Mesenchymal stem cell (in vitro differentiated cells and primary cell): ENCODE measurements at places on chromosomes 3 and 15.

GRCh38 chr3:66795365-66795764, 202.7 kb upstream of the KBTBD8 start:
- peaks cover 8% of the 10 kb centered on the region for H3K4me1 ChIP-seq
- no peaks in the 10 kb centered on the region for H3K36me3 ChIP-seq
- H3K27me3 ChIP-seq: no peaks in the 10 kb centered on the region
- H3K4me3 ChIP-seq: peak overlapping the region; percentile 33
- H3K27ac ChIP-seq: no peak overlapping the region

DNA sequence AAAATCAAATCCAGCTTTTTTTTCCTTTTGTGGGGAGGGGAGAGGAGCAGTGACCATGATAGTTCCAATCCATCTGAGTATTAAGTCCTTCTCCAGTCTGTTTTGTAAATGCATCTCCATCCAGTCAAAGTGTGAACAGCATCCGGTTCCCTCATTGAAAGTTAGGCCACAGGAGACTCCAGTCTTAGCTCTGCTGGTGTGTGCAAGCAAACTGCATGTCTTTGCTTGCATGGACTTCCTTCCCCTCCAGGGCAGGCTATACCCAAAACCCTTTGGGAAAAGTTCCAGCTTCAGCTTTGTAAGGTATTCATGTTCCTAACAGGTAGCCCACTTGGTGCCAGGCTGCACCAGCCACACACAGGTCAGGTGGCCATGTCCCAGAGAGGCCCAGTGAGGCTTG, 3.1 kb upstream of the MAN2C1 start:
- H3K27me3 ChIP-seq: no peaks in the 10 kb centered on the region
- H3K4me3 ChIP-seq: no peak overlapping the region
- peaks cover 64% of the 10 kb centered on the region for H3K36me3 ChIP-seq
- DNase-seq: no peak
- H3K27ac ChIP-seq: no peak overlapping the region

GRCh38 chr15:67303490-67304363, 49.1 kb downstream of the IQCH start:
- no peaks in the 10 kb centered on the region for H3K27me3 ChIP-seq
- no peak overlapping the region for H3K4me3 ChIP-seq
- no peaks in the 10 kb centered on the region for H3K4me1 ChIP-seq

- H3K36me3 ChIP-seq: peaks cover 27% of the 10 kb centered on the region
- no peak overlapping the region for H3K27ac ChIP-seq
- peak; percentile 71 for DNase-seq
- no peak overlapping the region for H3K4me3 ChIP-seq
These were observed 5.5 kb downstream of the AP3S2 start for GRCh38 chr15:89888214-89888804.

- no peaks in the 10 kb centered on the region for H3K27me3 ChIP-seq
- no peaks in the 10 kb centered on the region for H3K36me3 ChIP-seq
- no peak overlapping the region for H3K4me3 ChIP-seq
These were observed 89.9 kb upstream of the MITF start for GRCh38 chr3:69649120-69650065.

DNA sequence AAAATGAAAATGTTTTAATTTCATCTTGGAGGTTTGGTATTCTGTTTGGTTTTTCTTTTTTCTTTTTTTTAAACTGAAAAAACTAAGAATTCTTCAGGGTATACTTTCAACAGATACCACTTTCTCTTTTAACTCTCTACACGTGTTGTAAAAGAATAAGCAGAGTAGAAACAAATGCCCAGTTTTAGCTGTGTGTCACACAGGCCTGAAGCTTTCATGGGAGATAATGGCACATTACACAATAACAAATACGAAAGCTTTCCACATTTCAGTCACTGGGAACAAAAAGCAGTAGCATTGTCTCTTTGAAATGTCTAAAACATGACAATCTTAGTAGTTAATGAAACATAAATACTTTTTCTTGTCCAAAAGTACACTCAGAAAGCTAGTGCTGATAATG, 818.5 kb downstream of the TBL1XR1 start:
- no peaks in the 10 kb centered on the region for H3K27me3 ChIP-seq
- H3K4me1 ChIP-seq: no peaks in the 10 kb centered on the region
- no peak for DNase-seq
- no peaks in the 10 kb centered on the region for H3K36me3 ChIP-seq
- no peak overlapping the region for H3K4me3 ChIP-seq
- no peak overlapping the region for H3K27ac ChIP-seq

- H3K36me3 ChIP-seq: no peaks in the 10 kb centered on the region
- no peaks in the 10 kb centered on the region for H3K27me3 ChIP-seq
- no peak overlapping the region for H3K4me3 ChIP-seq
- peaks cover 12% of the 10 kb centered on the region for H3K4me1 ChIP-seq
- peak; percentile 94 for DNase-seq
These were observed 377.0 kb downstream of the GAP43 start for GRCh38 chr3:116000311-116000710.

- H3K27ac ChIP-seq: peak overlapping the region; percentile 57
- H3K27me3 ChIP-seq: no peaks in the 10 kb centered on the region
These were observed 7.8 kb upstream of the KIF7 start for GRCh38 chr15:89662893-89663626.

GRCh38 chr15:65907661-65908060, 38.4 kb downstream of the RAB11A start:
- H3K27me3 ChIP-seq: no peaks in the 10 kb centered on the region
- H3K4me3 ChIP-seq: no peak overlapping the region
- H3K4me1 ChIP-seq: peaks cover 5% of the 10 kb centered on the region
- H3K36me3 ChIP-seq: peaks cover 55% of the 10 kb centered on the region

GRCh38 chr3:178259703-178260102, 276.5 kb upstream of the KCNMB2 start:
- H3K27ac ChIP-seq: no peak overlapping the region
- no peaks in the 10 kb centered on the region for H3K27me3 ChIP-seq
- H3K4me1 ChIP-seq: no peaks in the 10 kb centered on the region
- H3K4me3 ChIP-seq: no peak overlapping the region

GRCh38 chr3:29514912-29515311, 234.0 kb downstream of the RBMS3 start:
- H3K36me3 ChIP-seq: no peaks in the 10 kb centered on the region
- H3K27me3 ChIP-seq: no peaks in the 10 kb centered on the region
- peaks cover 4% of the 10 kb centered on the region for H3K4me1 ChIP-seq
- peak; percentile 46 for DNase-seq

DNA sequence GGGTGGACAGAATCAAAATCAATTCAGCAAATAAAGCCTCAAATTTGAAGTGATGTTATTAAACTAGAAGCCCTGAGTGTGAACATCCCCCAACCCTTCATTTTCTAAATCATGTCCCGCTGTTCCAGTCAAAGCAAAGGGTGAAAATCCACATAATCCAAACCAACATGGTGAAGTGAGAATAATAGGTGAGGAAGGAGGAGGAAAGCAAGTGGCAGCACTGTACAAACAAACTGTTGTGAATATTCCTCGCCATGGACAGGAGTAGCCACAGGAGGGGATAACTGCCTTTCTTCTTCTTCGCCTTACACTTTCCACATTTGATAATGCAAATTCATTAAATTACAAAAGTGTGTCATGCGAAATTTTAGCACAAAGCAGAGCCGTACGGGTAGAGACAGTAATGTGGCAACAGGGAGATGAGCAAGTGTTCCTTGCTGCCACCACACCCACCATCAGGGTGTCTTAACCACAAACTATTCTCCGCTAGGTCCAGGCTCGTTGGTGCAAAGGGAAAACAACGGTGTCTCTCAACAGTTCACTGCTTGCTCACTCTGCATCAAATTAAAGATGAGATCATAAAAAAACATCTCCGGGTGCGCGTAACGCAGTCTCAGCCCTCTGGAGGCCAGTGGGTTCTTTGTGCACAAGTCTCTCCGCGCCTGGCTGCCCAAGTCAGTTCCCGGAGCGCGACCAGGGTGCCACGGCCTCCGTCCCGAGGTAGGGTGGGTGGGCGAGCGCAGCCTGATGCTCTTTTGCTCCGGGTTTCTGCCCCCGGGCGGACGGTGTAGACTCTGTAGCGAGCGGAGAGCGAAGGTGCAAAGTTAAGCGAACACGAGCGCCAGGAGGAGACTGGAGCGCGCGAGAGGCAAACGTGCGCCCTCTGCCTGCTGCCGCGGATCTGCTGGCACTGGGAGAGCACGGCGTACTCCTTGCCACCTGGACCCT, 6.7 kb downstream of the EPHA3 start:
- H3K4me3 ChIP-seq: peak overlapping the region; percentile 79
- H3K36me3 ChIP-seq: no peaks in the 10 kb centered on the region

GRCh38 chr15:42059661-42060476, 34.5 kb downstream of the PLA2G4D start:
- DNase-seq: peak; percentile 48
- peaks cover 7% of the 10 kb centered on the region for H3K4me1 ChIP-seq
- H3K27me3 ChIP-seq: peaks cover 80% of the 10 kb centered on the region
- no peaks in the 10 kb centered on the region for H3K36me3 ChIP-seq
- no peak overlapping the region for H3K4me3 ChIP-seq
- no peak overlapping the region for H3K27ac ChIP-seq

GRCh38 chr3:172087198-172087597, 47.8 kb downstream of the FNDC3B start:
- peaks cover 1% of the 10 kb centered on the region for H3K4me1 ChIP-seq
- H3K36me3 ChIP-seq: peaks cover 14% of the 10 kb centered on the region
- no peaks in the 10 kb centered on the region for H3K27me3 ChIP-seq
- H3K4me3 ChIP-seq: no peak overlapping the region
- no peak for DNase-seq

DNA sequence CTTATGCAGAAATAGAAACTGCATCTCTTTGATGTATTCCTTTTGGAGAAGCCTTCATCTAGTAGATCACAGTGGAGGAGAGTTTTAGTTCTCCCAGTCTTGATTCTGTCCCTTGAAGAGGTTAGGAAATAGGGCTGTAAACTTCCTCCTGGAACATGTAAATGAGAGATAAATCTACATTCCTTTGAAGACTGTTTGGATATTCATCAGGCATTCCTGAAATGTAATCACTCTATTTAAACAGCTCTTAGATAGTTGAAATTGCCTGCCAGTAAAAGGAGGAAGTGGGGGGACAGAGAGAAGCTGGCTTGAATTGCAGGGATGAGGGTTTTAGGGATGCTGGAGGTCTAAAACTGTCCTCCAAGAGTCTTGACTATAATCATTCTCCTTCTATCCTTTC, 254.3 kb upstream of the LRRC3B start:
- no peaks in the 10 kb centered on the region for H3K27me3 ChIP-seq
- no peak overlapping the region for H3K27ac ChIP-seq
- H3K36me3 ChIP-seq: no peaks in the 10 kb centered on the region
- H3K4me1 ChIP-seq: no peaks in the 10 kb centered on the region
- DNase-seq: peak; percentile 8

DNA sequence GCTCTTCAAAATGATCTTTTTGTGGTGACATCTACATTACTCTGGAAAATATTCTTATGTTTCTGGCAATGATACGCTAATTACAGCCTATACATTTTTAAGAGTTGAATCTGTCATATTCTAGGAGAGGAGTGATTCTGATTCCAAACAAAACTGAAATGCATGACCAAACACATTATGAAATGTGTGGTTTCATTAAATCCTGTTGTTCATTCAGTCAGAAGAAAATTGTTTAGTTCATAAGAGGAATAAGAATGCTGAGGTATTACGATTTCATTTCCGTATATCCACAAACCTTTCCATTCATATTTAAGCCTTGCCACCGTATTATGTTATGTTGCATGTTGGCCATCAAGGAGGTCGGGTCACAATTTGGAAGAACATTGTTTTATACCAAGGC, 345.1 kb downstream of the FEZF2 start:
- no peak overlapping the region for H3K27ac ChIP-seq
- H3K4me1 ChIP-seq: no peaks in the 10 kb centered on the region
- H3K4me3 ChIP-seq: no peak overlapping the region
- peaks cover 2% of the 10 kb centered on the region for H3K36me3 ChIP-seq
- DNase-seq: no peak
- H3K27me3 ChIP-seq: no peaks in the 10 kb centered on the region
